Temporal lobe (tissue), 4 donors: ENCODE measurements at places on chromosomes 11 and 22. TPM values are rescaled to one million over a fixed set of nuclear protein-coding genes. Genes with fewer than 3 reads are reported as not detected.

Gene RAB3IL1
- total RNA-seq, result 3.7 TPM

Gene API5
- 115 TPM for total RNA-seq

Gene FUT4
- total RNA-seq, result 6.1 TPM

Gene ATG2A
- 5.7 TPM for total RNA-seq

Gene DNAJB7
- total RNA-seq, result not detected

Gene KCNE3
- total RNA-seq, result 0.98 TPM

Gene OR51T1
- not detected for total RNA-seq

Gene MS4A6E
- not detected for total RNA-seq

Gene RTN4RL2
- 1.2 TPM for total RNA-seq

Gene SLC17A6
- 6.1 TPM for total RNA-seq

Gene DDIAS
- 2.5 TPM for total RNA-seq

Gene NCR3LG1
- total RNA-seq, result 11.8 TPM

Gene EFEMP2
- 8.4 TPM for total RNA-seq
